Activated T-cell treated with anti-CD3 and anti-CD28 coated beads, Interleukin-2, amount 50 U/mL, for 4 hours (primary cell): ENCODE measurements at places on chromosomes 16 and 17.

DNA sequence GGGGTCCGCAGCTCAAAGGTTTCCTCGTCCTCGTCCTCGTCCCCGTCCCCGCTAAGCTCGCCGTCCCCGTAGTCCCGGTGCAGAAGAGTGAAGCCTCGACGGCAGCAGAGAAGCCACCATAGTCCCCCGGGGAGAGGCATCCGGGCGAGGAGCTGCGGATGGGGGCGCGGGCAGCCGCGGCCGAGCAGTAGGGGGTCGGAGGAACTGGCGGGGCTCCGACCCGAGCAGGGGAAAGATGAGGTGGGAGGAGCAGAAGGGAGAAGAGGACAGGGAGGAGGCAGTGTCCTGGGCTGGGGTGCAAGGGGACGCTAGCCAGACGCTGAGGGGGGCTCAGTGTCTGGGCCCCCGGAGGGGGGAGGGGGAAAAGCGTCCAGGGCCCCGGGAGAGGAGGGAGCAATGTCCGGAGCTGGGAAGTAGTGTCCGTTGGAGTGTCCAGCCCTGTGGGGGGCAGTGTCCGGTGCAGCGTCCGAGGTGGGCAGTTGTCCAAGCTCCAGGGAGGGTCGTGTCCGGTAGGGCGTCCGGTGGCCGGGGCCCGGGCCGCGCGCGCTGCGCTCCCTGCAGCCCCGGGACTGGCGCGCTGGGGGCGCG, at the start of gene PLEKHH3:
Gene PLEKHH3 (minus strand): TSS at position 571 of the 588 bp plus-strand sequence. CDS start 431 bp downstream, at position 140.
- no peak for DNase-seq

- DNase-seq = no peak
These were observed 14.1 kb upstream of the NDEL1 start for GRCh38 chr17:8421571-8421970.

DNA sequence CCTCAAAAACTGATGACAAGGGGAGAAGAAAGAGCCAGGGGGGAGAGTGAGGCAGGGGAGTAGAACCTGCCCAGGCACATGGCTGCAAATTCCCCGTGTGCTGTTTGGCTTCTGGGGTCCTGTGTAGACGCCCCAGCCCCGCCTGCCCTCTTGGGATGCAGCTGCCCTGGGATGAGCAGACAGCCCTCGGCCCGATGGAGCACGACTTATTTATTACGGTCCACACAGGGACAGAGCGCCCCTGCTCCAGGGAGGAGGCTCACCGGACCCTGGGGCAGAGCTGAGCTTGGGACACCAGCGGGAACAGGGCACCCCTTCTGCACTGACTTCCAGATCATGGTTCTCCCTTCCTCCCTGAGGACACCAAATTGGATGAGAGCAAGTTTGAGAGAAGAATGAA, 9.1 kb downstream of the LDHD start:
- DNase-seq = no peak

DNA sequence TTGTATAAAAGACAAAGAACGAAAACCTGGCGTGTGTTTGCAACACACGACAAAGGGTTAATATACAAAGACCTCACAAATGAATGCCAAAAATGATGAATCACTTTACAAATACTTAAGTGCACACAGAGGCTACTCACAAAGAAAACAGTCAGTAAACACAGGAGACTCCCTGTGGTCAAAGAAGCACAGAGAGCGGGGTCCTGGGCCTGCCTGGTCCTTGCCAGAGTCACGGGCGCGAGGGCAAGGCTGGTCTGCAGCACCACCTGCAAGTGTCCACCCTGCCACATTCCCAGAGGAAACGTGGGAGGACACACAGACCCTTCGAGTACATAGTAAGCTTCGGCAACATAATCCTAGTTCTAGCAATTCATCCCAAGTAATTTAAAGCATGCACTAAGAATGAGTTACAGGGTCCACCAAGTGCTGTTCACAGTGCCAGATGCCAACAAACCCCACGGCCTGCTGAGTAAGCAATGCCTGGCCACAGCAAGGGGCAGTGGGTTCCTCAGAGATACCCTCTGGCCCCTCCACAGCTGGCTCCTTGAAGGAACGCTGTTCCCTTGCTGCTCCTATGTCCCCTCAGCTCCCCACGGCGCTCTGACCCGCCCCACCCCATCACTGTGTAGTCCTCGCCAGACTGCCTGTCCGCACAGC, 24.6 kb upstream of the FAAP100 start:
- DNase-seq = no peak

- DNase-seq = no peak
These were observed 19.1 kb upstream of the NCBP3 start for GRCh38 chr17:3865176-3865575.

DNA sequence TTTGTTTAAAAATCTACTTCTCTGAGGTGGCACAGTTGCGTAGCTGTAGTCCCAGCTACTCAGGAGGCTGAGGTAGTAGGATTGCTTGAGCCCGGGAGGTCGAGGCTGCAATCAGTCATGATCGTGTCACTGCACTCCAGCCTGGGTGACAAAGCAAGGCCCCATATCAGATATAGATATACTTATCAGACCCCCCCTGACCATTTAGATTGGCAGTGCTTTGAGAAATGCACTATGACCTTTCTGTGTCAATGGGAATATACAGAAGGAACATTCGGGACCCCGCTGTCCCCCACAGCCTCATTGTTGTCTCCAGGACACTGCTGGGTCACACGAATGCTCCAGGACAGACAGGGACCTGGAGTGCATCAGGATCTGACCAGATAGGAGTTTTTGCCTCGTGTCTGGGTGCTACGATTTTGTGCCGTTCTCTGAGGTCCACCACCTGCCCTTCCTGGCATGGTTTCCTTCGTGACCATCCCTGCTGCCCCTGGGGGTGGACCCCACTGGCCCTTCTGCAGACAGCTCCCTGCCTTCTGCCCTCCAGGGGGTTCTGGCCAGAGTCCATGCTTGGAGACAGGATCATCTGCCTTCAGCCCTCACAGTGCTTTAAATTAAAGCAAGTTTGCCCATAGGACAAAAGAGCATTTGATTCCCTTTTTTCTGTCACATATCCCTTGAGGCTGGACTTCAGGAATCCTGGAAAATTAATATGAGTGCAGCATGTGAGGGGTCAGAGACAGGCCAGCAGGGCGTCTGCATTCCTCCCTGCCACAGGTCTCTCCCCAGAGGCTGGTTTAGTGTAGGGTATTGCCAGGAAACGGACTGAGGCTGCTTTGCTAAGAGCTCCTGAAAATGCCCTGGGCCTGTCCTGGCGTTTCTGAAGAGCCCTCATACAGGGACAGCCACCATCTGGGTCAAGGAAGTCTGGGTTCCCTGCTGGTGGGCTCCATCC, 19.3 kb downstream of the PLD6 start:
- DNase-seq = no peak

GRCh38 chr16:81652798-81653505, 126.1 kb upstream of the PLCG2 start:
- DNase-seq = no peak

- no peak for DNase-seq
These were observed 13.3 kb upstream of the DCAF7 start for GRCh38 chr17:63537001-63537400.

DNA sequence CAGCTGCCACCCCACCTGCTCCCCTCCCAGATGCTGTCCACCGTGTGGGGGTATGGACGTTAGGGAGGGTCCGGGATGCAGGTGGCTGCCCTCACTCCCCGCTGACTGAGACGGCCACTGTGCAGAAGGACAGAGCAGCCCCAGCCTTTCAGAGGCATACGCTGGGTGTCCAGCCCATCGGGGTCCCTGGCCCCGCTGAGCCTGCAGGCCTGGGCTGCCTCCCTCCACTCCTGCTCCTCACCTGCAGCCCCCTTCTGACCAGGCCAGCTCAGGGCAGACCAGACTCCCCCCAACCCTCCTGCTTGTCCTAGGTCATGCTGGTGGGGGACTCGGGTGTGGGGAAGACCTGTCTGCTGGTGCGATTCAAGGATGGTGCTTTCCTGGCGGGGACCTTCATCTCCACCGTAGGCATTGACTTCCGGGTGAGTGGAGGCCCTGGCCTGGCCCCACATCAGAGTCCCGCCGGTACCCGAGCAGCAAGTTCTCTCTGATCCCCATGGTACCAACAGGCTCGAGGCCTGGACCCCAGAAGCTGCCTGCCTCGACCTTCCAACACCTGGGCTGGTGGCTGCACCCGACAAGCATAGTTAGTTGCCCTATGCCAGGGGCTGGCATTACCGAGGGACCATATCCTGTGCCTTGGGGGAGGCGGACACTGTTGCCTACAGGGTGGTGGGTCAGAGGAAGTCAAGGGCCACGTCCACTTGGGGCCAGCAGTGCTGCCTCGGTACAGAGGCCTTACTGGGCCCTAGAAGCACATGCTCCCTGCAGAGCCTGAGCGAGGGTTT, 1.4 kb downstream of the RAB26 start:
- no peak for DNase-seq

DNA sequence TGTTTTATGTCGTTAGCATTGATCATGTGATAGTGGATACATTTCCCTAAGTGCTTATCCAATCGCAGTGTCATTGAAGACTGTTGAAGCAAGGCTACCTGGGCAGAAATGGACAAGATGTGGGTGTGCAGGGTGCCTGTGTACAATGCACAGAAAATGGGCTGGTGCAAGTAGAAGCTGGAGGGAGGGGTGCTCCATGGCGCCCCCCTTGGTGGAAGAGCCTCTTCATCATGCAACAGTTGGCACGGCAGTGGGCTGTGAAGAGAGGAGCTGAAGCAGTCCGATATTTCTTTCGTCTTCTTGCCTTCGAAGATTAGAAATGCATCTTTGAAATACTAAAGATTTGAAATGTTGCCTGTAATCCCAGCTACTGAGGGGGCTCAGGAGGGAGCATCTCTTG, 100.5 kb downstream of the PLCG2 start:
- DNase-seq = no peak

DNA sequence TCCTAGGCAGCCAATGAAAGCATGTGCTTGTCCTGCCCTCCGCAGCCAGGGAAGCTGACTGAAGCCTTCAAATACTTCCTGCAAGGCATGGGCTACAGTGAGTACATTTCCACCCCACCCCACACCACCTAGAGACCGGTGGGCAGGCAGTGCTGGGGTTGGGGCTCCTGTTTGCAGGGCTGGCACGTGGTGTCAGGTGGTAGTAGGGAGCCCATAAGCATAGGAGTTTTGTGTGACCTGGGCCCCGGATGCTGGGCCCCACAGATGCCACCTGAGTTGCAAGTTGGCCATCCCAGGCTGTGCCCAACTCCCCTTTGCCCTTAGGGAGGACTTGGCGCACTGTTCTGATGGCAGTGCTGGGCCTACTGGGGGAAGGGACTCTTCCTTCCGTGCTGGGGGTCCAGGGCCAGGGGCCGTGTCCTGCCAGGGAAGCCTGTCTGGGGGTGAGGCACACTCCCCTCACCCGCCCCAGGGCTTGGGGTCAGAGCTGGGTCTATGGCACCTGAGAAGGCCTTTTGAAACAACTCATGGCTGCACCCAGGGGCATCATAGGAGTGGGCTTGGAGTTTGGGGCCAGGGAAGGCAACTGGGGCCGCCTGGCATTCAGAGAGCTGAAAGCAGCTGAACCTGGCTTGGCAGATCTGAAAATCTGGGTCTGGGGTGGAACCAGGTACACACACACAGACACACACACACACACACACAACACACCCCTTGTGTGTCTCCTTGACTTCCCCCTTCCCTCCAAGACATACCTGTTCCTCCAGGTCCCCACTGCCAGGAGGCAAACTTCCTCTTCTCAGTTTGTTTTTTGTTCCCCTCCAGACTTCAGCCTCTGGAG, 5.8 kb upstream of the SETD6 start:
- DNase-seq = no peak

GRCh38 chr16:7792346-7792745, 459.7 kb downstream of the RBFOX1 start:
- no peak for DNase-seq

GRCh38 chr16:53081032-53081424, 26.2 kb downstream of the CHD9 start:
- DNase-seq = no peak

DNA sequence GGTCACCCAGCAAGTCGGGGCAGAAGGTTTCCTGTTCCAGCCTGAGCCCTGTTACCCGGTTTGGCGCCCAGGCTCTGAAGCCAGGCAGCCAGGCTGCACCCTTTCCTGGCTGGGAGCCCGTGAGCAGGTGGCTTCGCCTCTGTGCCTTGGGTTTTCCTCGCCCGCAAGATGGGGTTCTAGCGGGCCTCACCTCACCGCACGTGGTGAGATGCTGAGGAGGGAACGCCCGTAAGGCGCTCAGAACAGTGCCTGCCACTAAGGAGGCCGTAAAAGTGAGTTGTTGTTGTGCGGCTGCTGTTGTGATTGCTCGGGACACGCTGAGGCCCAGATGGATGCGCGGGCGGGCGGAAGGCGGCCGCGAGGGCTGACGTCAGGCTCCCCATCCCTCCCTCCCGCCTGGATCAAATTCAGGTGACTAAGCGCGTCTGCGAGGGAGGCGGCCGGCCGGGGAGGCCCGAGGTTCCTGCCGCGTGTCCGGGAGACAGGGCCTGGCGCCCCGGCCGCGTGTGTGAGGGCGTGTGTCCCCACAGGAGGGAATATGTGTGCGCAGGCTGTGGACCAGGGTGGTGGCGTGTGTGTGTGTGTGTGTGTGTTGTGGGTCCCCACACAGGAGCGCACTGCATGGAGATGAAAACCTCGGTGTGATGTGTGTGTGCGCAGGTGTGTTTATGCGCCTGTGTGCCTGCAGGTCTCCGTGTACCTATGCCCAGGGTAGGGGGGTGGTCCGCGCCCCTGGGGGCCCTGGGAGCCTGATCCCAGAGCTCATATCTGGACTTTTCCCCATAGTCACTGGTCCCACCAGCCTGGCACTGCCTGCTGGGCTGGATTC, 4.3 kb downstream of the CAMKK1 start:
- DNase-seq = no peak

DNA sequence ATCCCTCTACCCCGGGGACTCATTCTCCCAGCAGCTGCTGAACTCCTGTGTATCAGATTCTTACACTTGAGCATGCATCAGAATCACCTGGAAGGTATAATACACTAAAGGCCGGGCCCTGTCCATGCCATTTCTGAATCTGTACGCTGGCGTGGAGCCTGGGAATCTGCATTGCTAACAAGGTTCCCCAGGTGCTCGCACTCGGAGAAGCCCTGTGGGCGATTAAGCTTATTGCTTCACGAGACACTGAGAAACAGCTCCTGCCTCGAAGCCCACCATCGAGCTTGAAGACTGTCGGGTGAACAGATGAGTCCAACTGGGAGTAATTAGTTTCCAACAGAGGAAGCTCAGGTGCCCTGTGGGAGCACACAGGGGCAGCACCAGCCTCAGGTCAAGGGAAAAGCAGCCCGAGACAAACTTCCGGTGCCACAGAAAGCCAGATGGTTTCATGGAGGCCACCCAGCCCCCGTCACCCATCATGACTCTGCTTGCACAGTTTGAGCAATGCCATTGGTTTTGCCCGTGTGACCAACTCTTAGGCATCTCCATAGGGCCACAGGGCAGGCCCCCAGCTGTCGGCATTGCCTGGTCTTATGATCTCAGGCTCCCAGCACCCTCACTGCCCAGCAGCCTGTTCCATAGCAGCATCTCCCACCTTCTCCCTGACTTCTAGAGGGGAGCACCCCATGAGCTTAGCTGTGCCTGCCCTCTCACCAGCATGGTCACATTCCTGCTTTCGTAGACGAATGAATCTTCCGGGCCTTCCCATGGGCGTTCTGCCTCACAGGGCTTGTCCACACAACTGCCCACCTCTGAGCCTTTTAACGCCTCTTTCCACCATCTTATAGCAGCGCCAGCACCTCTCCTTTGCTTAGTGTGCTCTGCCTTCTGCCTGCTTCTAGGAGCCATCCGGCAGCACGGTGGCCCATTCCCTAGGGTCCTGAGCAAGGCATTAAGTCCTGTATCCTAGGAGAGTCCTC, 10.9 kb downstream of the CTRB2 start:
- DNase-seq = no peak
